COR-L47 (cell line): ENCODE measurements at places on chromosomes 7 and 10.

GRCh38 chr7:115662120-115662519, 368.4 kb downstream of the TFEC start:
- DNase-seq = no peak

DNA sequence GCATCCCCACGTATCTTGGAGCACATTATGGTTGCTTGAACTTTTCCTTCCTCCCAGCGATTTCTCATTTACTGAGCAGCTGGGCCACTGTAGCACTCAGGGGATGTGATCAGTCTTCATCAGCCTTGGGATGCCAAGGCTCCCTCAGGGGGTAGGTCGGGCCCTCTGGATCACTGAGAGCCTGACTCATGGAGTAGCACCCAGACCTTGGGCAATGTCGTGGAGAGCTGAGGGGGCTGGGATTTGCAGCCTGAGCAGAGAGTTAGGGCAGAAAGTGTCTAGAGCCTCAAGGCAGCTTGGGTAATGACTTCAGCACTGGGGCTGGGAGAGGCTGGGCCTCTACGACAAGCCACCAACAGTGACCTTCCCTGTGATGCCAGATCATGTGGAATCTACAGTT, 86.5 kb upstream of the CXCL12 start:
- DNase-seq = no peak

DNA sequence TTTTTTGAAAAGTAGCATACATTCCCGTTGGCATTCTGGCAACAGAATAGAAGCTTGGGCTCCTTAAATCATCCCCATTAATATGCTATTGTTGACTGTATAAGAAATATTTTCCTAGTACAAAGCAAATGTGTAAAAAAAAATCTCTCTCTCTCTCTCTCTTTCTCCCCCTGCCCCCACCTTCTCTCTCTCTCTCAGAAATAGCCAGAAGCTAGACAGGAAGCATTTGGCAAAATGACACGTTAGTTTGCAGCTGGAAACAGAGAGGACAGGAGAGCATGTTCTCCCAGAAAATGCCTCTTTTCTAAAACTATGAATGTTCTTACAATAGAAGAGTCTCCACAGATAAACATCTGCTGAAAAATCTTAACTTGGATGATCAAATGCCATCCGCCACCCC, 59.6 kb upstream of the AKR1E2 start:
- DNase-seq = no peak

GRCh38 chr10:11097686-11098085, 80.0 kb downstream of the CELF2 start:
- DNase-seq = no peak

DNA sequence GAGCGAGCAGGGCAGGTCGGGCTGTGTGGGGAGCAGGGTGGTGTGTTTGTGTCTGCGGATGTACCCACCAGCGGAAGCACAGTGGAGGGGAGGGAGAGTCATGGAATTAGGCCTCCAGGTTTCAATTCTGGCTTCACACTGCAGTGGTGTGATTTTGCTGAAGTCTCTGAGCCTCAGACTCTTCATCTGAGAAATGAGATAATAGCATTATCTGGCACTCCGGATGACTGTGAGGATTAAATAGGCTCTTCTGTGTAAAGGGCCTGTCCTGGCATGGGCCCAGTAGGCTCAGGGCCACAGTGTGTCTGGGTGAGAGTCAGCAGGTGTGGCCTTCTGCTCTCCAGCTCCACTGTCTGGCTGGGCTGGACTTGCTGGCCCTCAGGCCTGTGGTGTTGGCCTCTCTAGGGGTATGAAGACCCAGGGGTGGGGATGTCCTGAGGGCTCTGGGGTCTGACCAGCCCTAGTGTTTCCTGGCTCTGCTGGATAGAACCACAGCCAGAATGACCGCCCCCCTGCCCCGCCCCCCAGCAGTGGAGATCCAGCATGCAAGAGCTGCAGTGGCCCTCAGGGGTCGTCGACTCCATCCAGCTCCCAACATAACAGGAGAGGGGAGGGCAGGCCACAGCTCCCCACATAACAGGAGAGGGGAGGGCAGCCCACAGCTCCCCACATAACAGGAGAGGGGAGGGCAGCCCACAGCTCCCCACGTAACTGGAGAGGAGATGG, 178.6 kb downstream of the RPS24 start:
- DNase-seq = no peak
